OCI-M1 (cell line): ENCODE measurements at places on chromosomes 7 and 10.

- no peak for DNase-seq
Observed at GRCh38 chr7:106426803-106427202, 142.0 kb upstream of the NAMPT start.

DNA sequence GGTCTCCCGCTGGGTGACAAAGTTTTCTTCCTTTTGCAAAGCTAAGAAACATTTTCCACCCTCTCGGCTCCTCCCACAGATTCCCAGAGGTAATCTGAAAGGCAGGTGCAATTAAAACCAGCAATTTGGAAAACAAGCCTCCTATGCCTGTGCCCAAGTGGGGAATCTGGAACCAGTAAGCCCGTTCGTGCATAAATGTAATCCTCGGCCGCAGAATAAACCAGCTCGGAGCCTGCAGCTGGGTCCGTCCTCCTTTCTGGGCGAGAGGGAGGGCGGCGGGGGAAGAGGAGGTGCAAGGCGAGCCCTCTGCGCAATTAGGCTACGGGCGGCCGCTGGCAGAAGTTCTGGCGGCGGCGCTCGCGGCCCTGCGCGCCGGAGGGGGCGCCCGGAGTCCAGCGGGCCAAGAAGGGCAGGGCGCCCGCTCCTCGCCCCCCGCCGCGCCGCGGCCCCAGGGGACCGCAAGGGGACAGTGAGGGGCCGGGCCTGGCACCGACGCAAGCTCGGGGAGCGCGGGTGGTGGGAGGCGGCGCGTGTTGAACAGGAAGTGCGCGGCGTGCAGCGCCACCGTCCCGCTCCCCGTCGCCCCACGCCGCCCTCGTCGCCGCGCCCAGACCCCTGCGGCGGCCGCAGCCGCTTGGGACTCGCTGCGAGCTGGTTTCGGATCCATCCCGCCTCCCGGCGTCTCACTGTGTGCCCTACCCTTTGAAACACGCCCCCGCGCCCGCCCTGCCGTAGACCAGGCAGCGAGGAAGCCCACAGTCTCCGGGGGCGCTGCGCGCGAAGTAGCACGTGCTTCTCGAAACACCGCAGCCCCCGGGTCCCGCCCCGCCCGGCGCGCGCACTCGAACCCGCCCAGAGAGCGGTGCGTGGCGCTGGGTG lies at the start of gene PRKAG2:
TSS of gene PRKAG2 (minus strand) at position 217 of the 879 bp plus-strand sequence. CDS start 495 bp downstream, outside the sequence.
- DNase-seq: peak; percentile 29

DNA sequence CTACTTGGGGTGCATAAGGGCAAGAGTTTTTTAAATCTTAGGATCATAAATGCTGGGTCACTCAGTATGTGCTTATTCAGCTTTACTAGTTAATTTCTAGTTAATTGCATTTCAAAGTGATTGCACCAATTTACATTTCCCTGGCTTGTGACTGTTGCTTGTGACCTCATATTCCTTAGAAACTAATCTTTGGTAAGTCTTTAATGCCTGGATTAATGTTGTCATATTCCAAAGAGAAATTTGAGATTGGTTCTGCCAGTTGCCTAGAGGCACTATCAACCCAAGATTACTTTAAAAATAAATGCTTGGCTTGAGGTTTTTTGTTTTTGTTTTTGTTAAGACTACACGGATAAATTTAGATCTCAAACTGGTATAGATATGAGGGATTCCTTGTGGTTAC lies 103.1 kb downstream of the ANK3 start:
- no peak for DNase-seq

DNA sequence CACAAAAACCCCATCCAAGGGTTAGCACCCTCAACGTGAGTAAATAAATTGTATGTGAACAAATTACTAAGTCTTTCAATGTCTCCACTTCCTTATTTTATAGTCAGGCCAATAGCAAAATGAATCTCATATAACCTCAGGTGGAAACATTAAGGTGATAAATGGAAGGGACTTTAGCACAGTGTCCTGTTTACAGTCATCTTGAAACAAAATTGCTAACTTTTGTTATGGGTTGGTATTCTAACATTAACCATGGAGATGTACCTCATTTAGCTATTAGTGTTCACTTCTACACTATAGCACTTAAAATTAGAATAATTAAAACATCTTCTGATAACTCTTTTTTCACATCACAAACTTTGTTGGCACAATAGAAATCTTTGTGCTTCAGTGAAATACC lies 255.8 kb upstream of the CNTNAP2 start:
- no peak for DNase-seq

GRCh38 chr7:74554178-74554577 lies 100.5 kb downstream of the GTF2IRD1 start:
- DNase-seq: no peak

- DNase-seq: no peak
Observed at GRCh38 chr7:101622609-101623173, 6.4 kb downstream of the MYL10 start.
